ENCODE measurements at places on chromosomes 16 and 17. TPM values are rescaled to one million over a fixed set of nuclear protein-coding genes. Genes with fewer than 3 reads are reported as not detected.

The CES5A gene
- not detected for polyA plus RNA-seq

The KRTAP1-5 gene
- not detected for polyA plus RNA-seq

DNA sequence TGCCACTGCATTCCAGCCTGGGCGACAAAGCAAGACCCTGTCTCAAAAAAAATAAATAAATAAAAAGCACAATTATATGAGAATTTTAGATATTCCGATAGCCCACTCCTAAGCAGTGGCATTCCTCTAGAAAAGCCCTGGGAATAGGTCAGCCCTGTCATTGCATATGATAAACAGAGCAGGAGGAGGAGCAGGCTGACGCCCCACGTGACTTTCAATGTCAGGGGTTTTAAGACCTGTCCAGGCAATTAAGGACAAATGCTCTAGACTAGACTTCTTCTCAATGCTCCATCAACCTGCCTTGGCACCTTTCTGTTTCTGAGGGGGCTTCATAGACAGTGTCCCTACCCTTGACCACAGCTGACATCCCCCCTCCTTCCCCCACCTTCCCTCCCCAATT is 7.5 kb downstream of the TOM1L2 start:
- DNase-seq: no peak

- no peak for DNase-seq
Measured at GRCh38 chr17:82492643-82493225, 26.8 kb upstream of the FOXK2 start.
